HT-29 (cell line): ENCODE measurements at places on chromosomes 3 and 15.

DNA sequence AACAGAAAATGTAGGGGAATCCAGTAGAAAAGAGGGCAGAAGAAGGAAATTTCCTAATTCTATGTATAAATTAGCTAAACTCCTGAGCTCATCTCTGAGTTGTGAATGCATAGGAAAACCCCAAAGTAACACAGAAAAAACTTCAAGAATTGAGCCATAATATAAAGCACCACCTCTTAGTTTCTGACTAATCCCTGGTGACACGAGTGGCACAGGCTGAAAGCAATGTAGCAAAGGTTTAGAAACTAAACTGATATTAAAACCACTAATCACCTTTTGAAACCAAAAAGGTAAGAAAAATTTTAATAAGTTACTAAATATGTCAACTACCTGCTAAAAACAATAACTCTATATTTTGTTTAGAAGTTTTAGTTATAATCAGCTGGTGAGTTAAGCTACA is 255.6 kb upstream of the NECTIN3 start:
- DNase-seq = no peak

DNA sequence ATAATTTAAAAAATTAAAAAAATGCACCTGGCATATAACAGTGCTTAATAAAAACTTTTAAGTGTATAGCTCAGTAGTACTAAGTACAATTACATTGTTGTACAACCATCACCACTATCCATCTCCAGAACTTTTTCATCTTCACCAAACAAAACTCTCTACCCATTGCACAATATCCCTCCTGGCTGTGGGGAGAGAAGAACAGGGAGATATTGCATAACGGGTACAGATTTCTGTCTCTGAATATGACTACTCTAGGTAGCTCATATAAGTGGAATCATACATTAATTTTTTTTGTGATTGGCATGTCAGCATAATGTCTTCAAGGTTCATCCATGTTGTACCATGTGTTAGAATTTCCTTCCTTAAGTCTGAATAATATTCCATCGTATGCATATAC is 91.0 kb upstream of the PLAAT1 start:
- DNase-seq = no peak

- DNase-seq = no peak
Observed at GRCh38 chr3:183478501-183478900, 50.1 kb upstream of the MCF2L2 start.

- no peak for DNase-seq
Observed at GRCh38 chr15:42190370-42190769, 17.7 kb downstream of the VPS39 start.

DNA sequence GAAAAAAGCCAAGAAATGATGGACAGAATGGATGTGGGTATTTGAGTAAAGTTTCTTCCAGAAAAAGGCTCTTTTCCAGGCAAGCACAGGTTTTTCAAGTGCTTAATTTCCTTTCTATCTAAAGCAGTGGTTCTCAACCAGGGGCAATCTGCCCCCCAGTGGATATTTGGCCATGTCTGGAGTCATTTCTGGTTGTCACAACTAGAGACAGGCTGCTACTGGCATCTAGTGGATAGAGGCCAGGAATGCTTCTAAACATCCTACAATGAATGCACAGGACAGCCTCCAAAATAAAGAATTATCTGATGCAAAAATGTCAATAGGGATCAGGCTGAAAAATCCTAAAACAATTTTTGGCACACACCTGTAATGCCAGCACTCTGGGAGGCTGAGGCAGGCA is 23.9 kb downstream of the SEC22C start:
- peak; percentile 46 for DNase-seq

DNA sequence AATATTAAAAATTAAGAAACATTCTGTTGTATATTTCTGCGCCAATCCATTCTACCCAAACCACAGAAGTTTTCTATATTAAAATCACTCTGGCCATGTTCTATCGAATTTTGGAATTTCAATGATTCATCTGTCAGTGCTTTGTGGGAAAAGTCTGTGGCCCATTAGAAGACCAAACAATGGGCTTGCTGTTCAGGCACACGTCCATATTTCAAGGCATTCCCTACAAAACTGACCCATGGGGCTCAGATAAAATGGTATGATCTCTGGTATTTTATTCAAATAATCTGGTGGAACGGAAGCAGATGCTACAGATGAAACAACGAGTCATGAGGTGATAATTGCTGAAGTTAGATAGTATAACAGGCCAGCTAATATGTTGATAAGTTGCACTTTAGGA is 12.4 kb downstream of the NPHP3 start:
- no peak for DNase-seq

DNA sequence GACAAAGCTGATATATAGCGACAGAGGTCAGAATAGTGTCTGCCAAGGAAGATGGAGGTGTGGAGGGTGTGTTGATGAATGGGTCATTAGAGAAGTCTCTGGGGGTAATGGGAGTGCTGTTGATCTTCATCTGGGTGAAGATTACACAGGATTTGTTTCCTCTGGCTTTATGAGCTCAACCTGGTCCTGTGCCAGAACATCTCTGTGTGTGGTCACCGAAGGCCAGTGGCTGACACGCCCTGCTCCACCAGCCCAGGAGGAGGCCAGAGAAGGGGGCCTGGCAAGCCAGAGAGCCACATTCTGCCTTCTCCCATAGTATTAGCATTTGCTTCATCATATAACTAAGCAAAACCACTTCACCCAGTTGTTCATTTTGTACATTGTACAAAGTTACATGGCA is 121.1 kb downstream of the ZNF621 start:
- DNase-seq = no peak

GRCh38 chr3:108320746-108321350 is 24.5 kb downstream of the HHLA2 start:
- no peak for DNase-seq

DNA sequence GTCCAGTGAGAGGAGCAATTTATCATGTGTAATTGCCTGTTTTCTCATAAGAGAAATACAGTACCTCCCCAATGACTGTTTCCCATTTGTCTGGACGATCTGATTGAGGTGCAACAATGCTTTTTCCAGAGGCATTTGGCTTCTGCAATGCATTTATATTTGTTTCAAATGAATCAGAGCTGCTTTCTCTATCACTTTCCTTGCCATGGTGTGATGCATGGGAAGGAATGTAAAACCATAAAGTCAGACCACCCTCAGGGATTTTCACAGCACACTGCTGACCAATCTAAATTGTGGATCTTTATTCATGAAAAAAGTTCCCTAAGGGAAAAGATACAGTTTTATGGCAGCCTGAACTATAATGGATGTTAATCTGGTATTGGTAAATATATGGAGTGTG is 333.0 kb downstream of the ZNF385D start:
- DNase-seq = no peak

GRCh38 chr3:153000325-153000724 is 161.7 kb upstream of the RAP2B start:
- DNase-seq = no peak

DNA sequence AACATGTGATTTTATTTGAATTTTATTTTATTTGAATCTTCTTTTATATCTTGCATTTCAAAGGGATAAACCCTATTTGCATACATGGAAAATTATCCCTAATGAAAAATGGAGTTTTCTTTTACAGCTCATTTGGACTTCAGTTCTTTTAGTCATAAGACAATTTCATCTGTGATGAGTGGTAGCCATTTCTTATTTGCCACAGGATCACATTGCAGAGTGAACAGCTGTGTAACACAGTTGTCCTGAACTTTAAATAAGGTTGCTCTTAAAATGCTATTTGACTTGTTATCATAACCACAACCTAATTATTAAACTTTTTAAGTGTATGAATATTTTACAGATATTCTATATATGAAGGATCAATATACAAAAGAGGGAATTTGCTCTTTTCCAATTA is 221.7 kb upstream of the ROPN1 start:
- no peak for DNase-seq

DNA sequence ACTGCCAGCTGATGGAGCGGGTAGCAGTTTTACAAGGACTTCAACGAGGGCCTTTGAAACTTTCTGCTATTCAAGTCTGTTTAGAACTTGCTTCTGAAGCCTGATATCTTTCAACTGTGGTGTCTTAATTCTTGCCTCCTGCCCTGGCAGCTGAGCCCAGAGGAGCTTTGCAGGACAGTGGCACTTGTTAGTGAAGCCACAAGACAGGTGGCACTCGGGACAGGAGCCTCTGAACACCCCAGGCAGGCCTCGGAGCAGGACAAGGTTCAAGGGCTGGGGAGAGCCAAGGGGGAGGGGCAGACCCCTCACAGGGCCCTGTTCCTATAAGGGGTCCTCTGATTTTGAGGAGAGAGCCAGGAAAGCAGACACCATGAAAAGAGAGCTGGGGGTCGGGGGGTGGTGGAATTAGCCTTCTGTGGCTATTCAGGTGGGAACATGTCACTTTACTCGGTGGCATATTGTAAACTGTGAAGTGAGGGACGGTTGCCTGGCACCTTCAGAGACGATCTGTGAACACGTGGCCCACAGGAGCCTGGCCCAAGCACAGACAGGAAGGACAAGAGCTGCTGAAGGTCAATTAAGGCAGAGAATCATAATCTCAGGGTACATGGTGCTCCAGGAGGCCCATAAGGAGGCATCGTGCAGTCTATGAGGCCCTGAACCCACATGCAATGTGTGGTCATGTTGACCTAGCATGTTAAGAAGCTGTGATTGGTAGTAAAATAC is 30.1 kb upstream of the KY start:
- DNase-seq = no peak

DNA sequence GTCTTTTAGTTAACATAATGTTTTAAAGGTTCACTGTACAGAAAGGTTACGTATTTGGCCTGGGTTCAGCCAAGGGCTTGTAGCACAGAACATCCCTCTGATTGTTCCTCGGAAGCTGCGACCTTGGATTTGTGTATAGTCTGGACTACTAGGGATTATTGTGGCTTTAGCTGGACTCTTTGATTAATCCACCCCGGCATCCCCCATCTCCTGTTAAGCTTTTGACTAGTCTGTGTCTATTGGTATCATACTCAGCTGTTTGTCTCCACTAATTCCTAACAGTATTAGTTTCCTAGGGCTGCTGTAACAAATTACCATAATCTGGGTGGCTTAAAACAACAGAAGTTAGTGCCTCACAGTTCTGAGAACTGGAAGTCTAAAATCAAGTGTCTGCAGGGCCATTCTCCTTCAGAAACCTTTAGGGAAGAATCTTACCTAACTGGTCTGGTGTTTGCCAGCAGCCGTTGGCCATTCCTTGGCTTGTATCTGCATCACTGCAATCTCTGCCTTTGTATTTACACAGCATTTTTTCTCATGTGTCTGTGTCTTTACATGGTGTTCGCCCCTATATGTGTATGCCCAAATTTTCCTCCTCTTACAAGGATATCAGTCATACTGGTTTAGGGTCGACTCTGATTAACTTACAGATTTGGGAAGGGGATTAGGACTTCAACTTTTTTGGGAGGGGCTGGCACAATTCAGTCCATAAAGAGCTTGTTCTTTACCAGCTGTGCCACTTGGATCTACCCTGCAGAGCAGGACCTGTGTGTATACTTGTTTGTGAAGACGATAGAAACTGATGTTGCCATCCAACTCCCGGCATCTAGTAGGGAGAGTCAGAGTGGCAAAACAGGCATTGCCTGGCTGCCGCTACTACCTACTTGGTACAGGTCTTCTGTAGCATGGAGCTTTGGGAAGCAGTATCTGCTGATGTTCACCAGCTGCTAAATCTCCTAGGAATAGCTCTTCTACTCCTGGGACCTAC is 117.8 kb downstream of the UBE2E2 start:
- DNase-seq = no peak

DNA sequence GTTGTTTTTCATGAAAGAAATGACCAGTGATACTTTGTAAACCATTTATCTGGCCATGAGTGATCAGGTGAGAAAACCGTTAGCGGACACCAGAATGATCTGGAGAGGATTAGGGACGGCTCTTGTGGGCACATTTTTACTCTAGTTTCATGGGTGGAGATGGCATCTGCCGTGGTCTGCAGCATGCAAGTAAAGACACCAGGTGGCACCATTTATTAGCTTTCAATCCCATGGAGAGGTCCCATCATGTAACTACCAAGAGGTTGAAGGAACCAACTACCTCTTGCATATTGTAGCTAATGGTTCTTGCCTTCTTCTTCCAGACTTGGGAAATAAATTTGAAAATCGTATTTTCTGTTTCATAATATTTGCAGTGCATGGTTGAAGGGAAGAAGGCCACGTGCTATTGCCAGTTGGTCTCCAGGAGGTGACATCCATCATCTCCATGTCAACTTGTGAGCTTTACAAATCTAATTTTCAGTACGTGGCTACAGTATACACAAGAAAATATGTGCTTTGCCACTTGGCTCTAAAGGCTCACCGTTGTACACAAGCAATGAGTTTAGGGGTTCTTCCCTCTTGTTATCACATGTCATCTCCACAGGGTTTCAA is 1.5 kb upstream of the MAPKBP1 start:
- peak; percentile 88 for DNase-seq

DNA sequence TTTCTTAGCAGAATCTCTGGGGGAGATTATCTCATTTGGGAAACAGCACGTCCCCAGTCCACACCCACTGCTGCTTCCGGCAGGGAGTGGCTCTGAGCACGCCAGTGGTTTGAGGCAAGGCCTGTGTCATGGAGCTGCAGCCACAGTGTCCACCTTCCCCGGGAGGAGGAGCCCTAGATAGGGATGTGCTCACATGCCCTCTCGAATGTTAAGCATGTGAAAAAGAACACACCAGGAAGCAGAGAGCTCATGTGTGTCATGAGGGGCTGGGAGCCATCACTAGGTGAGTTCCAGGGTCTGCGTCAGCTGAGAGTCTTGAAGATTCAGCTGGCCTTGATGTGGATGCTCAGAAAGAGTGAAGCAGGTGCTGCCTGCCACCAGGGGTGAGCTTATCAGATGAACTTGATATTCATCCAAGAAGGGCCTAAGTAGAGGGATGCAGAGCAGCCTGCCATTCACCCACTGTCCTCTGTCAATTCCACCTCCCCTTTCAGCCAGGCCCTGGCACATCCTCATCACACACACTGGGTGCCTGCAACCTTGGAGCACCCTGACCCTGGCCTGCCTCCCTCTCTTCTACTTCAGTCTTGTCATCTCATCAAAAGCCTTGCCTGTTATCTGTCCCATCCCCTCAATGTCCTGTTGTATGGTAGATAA is 16.3 kb downstream of the ITGA11 start:
- no peak for DNase-seq

DNA sequence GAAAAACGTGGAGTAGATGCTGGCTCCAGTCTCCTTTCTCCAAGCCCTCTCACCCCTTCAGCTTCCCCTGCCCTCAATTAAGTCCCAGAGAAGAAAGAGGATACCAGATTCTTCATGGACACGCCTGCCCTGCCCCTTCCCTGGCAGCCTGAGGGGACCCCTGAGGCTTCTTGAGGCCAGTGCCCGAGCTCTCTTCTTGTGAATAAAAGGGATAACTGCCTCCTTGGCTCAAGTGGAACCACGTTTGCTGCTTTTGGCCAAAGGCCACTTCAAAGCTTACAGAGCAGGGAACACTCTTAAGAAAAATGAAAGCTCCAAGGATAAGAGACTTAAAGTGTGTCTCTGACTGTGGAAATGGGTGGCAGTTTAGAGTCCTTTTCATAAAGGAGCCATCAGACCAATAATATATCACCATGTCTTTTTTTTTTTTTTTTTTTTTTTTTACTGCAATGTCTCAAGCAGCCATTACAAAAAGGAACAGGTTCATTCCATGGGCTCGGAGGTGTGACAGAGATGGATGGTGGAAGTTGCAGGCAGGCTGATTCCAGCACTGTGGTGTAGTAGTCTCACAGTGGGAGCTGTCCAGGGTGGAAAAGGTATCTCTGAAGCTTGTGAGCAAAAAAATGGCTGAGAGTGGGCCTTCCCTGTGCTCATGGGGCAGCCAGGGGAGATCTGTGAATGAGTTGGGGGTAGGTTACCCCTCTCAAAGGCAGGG is 108.8 kb downstream of the SEMA5B start:
- DNase-seq = no peak

GRCh38 chr15:75200765-75201615 is 692 bp upstream of the C15orf39 start:
- DNase-seq = peak; percentile 89
